ENCODE measurements at places on chromosomes 13 and 19. TPM values are rescaled to one million over a fixed set of nuclear protein-coding genes. Genes with fewer than 3 reads are reported as not detected.

DNA sequence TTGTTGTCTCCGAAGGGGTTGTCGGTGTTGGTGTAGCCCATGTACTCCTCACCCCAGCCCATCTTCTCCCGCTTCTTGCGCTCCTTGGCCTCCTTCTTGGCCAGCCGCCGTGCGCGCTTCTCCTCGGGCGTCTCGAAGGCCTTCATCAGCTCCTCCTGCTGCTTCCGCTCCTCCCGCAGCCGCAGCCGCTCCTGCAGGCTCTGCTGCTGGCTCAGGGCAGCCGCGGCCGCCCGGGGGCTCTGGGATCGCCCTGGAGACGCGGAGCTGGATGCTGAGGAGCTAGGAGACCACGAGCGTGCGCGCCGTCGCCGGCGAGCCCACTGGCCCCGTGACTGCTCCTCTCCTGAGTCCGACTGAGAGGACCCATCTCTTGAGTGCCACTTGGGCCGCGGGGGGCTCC is 2.9 kb downstream of the CACTIN start:
- no peak overlapping the region for H3K4me3 ChIP-seq
- H3K4me1 ChIP-seq, result peaks cover 3% of the 10 kb centered on the region
- DNase-seq, result no peak

The WDR62 gene
- 20.8 TPM for total RNA-seq

DNA sequence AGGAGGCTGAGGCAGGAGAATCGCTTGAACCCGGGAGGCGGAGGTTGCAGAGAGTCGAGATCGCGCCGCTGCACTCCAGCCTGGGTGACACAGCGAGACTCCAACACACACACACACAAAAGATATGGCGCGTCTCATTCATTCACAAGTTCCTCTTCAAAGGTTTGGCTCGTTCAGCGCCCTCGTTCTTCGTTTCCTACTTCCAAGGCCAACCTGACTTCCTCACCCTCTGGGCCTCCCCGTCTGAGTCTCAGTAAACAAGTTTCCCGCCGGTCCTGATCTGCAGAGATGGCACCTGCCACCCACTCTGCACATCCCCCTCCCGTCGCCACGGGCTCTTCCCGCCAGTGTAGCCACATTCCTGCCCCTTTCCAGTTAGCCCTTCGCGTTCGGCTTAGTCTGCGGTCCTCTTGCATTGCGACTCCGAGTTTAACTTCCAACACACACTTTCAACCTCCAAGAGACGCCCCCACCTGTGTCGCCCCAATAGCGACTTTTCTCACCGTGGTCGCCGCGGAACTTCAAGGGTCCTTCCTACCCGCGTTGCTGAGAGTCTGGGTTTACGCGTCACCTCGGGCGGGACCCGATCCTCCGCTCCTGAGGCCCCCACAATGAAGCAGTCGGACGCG is 1.3 kb upstream of the BSG start:
- no peaks in the 10 kb centered on the region for H3K27me3 ChIP-seq
- H3K4me1 ChIP-seq, result peaks cover 3% of the 10 kb centered on the region
- peaks cover 14% of the 10 kb centered on the region for H3K36me3 ChIP-seq
- peak overlapping the region; percentile 96 for H3K27ac ChIP-seq
- peak; percentile 83 for DNase-seq

GRCh38 chr19:32469795-32470194 is 64.2 kb downstream of the DPY19L3 start:
- H3K27me3 ChIP-seq, result no peaks in the 10 kb centered on the region
- peaks cover 57% of the 10 kb centered on the region for H3K36me3 ChIP-seq
- no peak overlapping the region for H3K27ac ChIP-seq
- H3K4me1 ChIP-seq, result no peaks in the 10 kb centered on the region
- no peak overlapping the region for H3K4me3 ChIP-seq

The IGFL3 gene
- total RNA-seq, result 0.38 TPM

DNA sequence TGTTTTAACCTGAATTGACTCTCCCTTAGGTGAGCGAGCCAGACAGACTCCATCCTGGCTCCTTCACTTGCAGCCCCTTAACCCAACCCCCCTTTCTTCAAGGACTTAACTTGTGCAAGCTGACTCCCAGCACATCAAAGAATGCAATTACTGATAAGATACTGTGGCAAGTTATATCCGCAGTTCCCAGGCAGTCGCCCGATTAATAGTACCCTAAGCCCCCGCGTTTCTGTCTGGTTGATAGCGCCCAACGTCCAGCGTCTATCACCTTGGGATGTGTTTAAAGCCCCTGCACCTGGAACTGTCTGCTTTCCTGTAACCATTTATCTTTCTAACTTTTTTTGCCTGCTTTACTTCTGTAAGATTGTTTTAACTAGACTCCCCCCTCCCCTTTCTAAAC is 6.2 kb downstream of the HSD17B14 start:
- no peak for DNase-seq
- peak overlapping the region; percentile 80 for H3K27ac ChIP-seq
- H3K4me1 ChIP-seq, result no peaks in the 10 kb centered on the region
- H3K4me3 ChIP-seq, result no peak overlapping the region

- H3K27me3 ChIP-seq, result no peaks in the 10 kb centered on the region
- no peak overlapping the region for H3K4me3 ChIP-seq
- H3K4me1 ChIP-seq, result peaks cover 16% of the 10 kb centered on the region
- H3K27ac ChIP-seq, result peak overlapping the region; percentile 53
These were observed 3.1 kb downstream of the ABHD17A start for GRCh38 chr19:1882089-1882785.

Measured in endodermal cell (in vitro differentiated cells).